D721Med (cell line): ENCODE measurements at places on chromosomes 7 and 10.

DNA sequence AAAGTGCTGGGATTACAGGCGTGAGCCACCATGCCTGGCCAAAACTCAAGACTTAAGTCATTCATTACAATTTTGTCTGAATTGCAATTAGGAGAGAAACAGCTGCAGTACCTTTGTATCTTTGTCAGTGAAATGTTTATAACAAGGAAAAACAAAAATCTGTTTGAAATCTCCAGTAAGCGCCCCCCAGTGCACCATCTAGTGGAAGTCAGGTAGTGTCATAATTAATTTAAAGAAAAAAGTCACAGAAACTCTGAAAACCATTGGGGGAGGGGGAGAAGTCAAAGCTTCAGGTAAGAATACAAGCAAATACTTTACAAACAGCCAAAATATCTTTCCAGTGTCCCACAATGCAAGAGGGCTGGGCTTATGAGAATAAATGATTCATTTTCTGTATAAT, 2.8 kb downstream of the MPP7 start:
- DNase-seq: no peak

- no peak for DNase-seq
These were observed 53.3 kb upstream of the FAM180A start for GRCh38 chr7:135801877-135802276.

DNA sequence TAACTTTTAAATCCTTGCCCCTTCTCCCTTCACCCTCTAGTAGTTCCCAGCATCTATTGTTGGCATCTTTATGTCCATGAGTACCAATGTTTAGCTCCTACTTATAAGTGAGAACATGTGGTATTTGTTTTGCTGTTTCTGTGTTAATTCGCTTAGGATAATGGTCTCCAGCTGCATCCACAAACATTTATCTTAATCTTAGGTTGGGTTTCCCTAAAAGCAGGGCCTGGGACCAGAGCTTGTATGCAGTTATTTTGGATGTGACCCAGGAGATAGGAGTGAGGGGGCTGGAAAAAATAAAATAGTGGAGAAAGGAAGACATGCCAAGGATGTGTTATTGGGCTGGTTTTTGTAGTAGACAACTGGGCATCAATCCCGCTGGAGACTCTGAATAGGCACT, 571.8 kb downstream of the CCSER2 start:
- no peak for DNase-seq

- no peak for DNase-seq
These were observed 124.8 kb upstream of the PDLIM1 start for GRCh38 chr10:95415621-95416031.

- DNase-seq: no peak
These were observed 634.4 kb upstream of the POT1 start for GRCh38 chr7:125563964-125564529.

DNA sequence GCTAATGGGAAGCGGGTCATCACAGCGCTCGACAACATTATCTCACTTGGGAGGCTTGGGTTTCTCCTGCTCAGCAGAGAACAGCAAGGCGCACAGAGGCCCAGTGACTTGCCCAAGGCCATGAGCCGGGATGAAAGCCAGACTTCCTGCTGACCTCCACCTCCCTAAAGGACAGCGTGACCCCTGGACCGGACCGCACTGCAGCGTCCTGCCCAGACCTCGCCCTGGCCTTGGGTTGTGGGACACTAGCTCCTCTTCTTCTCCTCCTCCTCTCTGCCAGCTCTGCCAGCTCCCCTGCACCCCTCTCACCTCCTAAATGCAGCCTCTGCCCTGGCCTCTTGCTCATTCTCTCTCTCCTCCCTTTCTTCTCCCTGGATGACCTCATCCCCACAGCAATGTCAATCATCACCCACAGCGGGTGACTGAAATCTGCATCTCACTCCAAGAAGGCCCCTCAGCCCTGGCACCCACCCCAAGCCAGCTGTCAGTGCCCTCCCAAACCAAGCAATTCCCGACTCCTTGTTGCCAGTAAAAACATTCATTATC, 19.4 kb downstream of the SPOCK2 start:
- no peak for DNase-seq

- DNase-seq: no peak
These were observed 2.1 kb downstream of the ANK3 start for GRCh38 chr10:60387531-60387930.

DNA sequence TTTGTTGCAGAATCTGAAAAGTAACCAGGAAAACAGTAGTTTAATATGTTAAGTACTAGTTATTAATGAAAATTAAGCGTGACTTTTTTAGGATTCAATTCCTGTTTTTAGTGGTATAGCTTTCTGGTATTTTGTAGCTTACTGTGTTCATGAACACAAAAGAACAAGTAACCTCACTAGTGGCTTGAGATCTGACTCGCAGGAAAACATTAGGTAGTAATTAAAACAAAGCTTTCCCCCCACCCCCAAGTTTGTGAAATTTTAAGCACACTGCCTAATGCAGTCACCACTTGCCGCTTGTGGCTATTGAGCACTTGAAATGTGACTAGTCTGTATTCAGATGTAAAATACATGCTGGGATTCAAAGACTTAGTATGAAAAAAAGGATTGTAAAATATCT, 102.5 kb upstream of the RPA3 start:
- no peak for DNase-seq

GRCh38 chr10:12235796-12236195, 39.8 kb downstream of the CDC123 start:
- DNase-seq: no peak
